ENCODE measurements at places on chromosomes 1 and 21.

DNA sequence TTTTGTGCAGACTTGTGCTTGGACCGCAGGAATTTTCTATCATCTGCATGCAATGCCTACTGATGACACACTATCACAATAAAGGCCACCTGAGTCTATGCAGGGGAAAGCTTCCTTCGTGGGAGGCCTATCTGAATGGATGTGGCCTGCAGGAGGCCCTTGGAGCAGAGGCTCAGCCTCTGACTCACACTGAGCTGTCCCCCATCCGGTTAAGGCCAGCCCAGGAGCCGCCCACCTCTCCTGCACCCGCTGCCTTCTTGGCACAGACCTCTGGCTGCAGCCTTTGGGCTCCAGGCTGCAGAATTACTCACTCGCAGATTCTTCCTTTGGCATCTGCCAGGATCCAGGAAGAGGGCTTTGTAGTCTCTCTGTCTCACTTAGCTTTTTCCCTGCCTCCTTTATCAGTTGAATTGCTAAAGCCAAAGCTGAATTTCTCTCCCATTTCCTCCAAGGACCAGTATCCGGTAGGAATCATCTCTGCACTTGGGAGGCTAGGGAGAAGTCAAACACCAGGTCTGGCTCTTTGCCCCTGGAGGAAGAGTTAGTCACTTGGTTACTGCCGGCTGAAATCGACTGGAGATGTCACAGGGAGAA, 65.1 kb upstream of the JUN start:
- no peak for DNase-seq

- no peak for DNase-seq
Observed at GRCh38 chr1:11318982-11319381, 46.0 kb downstream of the UBIAD1 start.

- DNase-seq, result no peak
Observed at GRCh38 chr1:35590476-35591040, 17.4 kb downstream of the TFAP2E start.

- DNase-seq, result peak; percentile 43
Observed at GRCh38 chr1:154326546-154327465, 1.5 kb downstream of the ATP8B2 start.

DNA sequence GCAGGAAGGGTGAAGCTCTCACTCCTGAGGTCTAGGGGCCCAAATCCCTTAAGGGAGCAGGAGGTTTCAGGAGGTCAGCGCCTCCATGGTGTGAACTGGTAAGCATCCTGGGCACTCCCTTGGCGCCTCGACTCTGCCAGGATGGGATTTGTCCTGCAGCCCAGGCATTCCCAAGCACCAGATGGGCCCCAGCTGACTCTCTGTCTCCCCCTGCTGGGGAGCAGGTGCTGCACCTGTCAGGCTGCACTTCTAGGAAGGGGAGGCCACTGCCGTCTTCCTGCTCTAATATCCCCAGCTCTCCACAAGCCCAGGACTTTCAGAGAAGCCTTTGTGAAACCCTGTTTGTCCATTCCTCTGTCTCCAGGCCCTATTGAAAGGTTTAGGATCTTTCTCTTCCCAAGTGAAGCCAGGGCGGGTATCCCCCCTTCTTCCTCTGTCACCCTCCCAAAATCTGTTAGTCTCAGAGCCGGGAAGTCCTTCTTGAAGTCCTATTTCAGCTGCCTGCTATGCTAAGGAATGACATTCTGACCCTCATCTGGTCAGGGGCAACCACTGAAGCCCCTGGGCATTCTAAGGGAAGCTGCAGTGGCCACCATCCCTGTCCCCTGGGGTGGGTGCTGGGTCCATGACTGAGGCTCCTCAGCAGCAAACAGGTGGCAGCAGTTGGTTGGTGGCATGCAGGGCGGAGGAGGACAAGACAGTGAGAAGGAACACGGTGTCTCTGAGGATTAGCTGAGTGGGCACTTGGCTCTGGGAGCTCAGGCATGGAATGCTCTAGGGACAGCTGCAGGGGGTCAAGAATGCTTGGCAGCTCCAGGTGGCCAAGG, 3.2 kb downstream of the MYBPH start:
- peak; percentile 45 for DNase-seq

GRCh38 chr1:26287033-26287711, 7.3 kb downstream of the SH3BGRL3 start:
- DNase-seq, result peak; percentile 85

GRCh38 chr1:185155600-185156287, 1.0 kb downstream of the TRMT1L start:
- DNase-seq, result peak; percentile 90

- DNase-seq, result no peak
Observed at GRCh38 chr21:23541571-23541970, 2065.7 kb downstream of the MRPL39 start.

DNA sequence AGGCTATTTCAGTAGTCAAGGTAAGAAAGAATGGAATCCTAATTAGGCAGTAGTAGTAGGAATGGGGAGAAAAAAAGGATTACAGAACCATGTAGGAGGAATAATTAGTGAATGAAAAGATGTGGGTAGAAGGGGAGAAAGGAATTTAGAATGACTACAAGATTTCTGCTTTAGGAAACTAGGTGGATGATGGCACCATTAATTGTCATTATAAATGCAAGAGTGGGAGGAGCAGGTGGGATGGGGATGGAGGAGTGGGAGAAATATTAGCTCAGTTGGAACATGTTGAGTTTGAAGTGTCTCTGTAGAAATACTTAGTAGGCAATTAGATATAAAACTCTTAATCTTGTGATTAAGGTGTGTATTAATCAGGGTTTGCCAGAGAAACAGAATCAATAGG, 50.0 kb upstream of the C21orf91 start:
- no peak for DNase-seq

GRCh38 chr1:91623020-91623419, 122.4 kb downstream of the CDC7 start:
- no peak for DNase-seq

GRCh38 chr1:57748719-57749118, 324.9 kb upstream of the DAB1 start:
- DNase-seq, result no peak

GRCh38 chr1:193417403-193417802, 231.0 kb upstream of the B3GALT2 start:
- peak; percentile 34 for DNase-seq

DNA sequence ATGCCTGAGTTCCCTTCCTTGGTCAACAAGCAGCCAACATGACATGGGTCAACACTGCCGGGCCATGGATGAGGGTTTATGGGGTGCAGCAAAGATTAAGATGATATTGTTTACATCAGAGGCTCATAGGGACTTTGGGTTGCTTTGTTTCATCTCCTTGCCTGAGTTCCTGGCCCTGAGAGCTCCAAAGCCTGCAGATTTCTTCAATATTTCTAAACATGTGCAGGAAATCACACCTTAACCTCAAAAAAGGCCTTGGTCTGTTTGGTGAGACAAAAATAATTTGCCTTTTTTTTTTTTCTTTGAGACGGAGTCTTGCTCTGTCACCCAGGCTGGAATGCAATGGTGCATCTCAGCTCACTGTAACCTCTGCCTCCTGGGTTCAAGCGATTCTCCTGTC, 876 bp downstream of the SLAMF8 start:
- DNase-seq, result no peak

DNA sequence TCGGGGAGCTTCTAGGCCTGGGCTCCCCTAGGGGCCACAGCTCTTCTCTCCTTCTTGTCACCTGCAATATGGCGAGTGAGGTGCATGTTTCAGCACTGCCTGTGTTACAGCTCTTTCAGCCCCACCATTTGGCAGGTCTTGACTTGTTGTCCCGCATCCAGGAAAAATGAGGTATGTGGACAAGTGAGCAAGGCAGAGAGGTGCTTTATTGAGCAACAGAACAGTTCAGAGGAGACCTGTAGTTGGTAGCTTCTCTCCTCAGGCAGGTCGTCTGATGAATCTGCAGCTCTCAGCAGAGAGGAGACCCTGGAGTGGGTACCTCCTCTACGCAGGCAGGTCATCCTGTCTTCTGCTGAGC, 208.2 kb upstream of the USP25 start:
- DNase-seq, result no peak

GRCh38 chr1:162144853-162145252, 75.4 kb downstream of the NOS1AP start:
- no peak for DNase-seq

GRCh38 chr1:184535191-184535970, 148.6 kb downstream of the C1orf21 start:
- no peak for DNase-seq

GRCh38 chr1:109977225-109977624, 7.3 kb upstream of the AHCYL1 start:
- no peak for DNase-seq

GRCh38 chr1:154578058-154578418, 10.5 kb downstream of the CHRNB2 start:
- no peak for DNase-seq

DNA sequence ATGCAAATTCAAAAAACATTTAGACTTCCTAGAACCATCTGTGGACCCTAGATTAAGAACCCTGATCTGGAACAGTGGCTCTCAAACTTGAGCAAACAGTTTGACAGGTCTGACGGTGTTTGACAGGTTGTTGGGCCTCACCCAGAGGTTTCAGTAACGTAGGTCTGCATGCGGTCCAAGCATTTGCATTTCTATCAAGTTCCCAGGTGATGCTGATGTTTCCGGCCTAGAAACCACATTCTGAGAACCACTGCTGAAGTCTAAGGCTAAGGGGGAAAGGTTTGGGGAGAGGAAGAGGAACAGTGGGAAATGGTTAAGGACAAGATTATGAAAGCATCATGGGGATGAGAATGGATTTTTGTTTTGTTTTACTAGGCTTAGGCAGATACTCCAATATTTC, 48.6 kb downstream of the MDM4 start:
- peak; percentile 88 for DNase-seq

- DNase-seq, result no peak
Observed at GRCh38 chr1:108097018-108097417, 103.1 kb downstream of the SLC25A24 start.

DNA sequence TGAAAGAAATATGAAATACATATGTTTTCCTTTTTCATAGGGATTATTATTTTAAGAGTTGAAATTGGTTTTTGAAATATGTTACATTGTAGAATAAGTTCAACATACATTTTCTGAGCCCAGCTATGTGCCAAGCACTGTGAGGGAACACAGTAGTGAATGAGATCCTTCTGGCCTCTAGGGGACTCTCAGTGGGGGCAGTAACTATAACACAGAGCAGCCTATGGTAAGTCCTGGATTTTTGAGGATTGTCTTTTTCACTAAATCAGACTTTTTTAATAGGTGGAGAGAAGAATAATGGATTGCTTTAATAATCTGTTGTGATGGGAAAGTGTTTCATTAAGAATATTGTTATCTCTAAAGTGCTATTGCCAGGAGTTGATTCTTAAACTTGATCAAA, 2.4 kb downstream of the DNAJC6 start:
- DNase-seq, result no peak

DNA sequence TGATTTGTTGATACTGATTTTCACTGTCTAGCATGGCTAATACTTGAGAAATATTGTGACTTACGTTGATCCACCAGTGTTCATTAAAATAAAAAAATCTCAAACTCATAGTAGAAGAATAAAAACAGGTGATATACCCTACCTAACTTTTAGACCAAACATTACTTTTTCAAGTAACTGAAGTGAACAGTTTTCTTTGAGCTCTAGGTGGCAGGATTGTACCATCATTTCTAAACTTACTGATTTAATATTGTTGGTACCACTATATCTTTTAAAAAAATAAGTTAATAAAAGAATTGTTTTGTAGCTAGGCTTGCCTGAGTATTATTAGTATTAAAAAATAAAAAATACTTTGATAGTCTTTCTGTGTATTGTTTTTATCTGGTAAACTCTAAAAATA, 21.5 kb downstream of the CDC73 start:
- no peak for DNase-seq

- DNase-seq, result peak; percentile 40
Observed at GRCh38 chr1:164660412-164660772, 101.4 kb downstream of the PBX1 start.

DNA sequence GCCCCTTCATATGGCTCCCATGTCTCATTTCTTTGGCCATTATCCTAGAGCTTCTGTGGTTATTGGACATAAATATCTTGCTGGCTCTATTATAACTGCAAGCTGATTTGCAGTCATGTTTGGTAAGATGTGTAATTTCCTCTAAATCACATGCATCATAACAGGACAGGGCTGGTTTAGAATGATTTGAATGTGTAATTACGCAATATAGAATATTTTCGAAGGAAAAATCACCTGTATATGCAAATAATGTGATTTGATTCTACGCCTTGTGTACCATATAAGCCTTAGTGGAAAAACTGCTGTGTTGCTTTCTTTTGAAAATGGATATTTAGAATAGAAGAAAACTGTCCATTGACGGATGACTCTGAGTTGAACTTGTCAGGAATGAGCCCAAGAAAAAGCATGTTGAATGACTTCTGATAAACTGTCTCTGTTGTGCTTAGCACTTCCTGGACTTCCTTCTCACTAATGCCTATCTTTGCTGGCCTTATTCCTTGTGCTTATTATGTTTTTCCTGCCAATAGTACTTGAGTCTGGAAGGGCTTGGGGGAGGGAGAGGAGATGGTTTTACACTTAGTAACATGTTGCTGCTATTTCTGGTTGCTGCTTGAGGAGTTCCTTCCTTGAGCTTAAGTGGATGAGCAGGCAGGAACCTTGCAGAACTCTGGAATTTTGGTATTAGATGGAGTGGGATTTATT, 6.5 kb downstream of the CACHD1 start:
- no peak for DNase-seq

- DNase-seq, result no peak
Observed at GRCh38 chr1:201324821-201325677, 41.7 kb downstream of the PKP1 start.

DNA sequence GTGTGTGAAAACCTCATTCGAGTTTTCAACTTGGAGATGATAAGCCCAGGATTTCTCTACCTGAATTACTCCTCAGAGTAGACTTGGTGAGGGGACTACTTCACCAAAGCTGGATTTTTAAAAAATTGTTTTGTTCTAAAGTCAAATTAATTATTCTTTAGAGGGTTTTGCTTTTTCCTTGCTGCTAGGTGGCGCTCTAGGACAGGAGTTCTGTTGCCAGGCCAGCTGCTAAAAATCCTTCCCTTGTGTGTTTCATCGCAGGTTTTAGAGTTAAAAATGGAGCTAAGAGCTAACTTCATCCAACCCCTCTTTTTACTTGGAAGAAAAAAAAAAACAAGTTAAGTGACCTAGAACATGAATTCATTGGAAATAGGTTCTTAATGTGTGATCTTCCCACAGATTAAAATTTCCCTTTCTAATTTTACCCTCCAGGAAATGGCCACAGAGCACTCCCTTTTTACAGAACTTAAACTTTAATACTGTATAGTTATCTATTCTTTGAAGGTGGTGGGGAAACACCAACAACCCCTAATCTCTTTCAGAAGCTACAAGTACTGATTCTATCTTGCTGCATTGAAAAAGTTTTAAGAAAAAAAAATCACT, 36.7 kb upstream of the FAM163A start:
- peak; percentile 44 for DNase-seq

DNA sequence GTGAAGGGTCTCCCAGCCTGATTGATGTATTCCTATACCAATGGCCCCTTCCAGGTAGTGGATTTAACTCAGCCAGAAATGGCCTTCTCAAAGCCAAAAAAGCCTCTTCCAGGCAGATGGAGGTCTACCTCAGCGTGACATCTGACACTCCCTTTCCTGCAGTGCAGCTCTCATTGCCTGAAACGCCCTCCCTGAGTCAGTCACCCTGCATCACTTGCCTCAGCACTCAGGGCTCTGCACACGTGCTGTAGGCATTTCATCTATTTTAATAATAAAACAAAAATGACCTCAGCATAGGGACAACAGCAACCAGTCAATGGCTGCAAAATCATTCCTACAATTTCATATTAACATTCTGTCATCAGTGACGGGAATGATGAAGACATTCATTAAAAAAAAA, 64.4 kb upstream of the GJA5 start:
- DNase-seq, result no peak

- DNase-seq, result no peak
Observed at GRCh38 chr1:91730801-91731732, 154.9 kb downstream of the TGFBR3 start.
